ENCODE measurements at places on chromosomes 16 and 17. TPM values are rescaled to one million over a fixed set of nuclear protein-coding genes. Genes with fewer than 3 reads are reported as not detected.

The PRSS27 gene
- total RNA-seq, result 1.4 TPM

The PER1 gene
- total RNA-seq, result 129 TPM

The ERN2 gene
- not detected for total RNA-seq

The ZP2 gene
- not detected for total RNA-seq

The SDK2 gene
- total RNA-seq, result 3.2 TPM

The RASD1 gene
- total RNA-seq, result 0.54 TPM

The LRRC46 gene
- total RNA-seq, result 0.67 TPM

The KCTD19 gene
- total RNA-seq, result 3.0 TPM

The MCRIP1 gene
- total RNA-seq, result 56.5 TPM

The MILR1 gene
- total RNA-seq, result 2.3 TPM

The FDXR gene
- 20.0 TPM for total RNA-seq

The SGCA gene
- 0.34 TPM for total RNA-seq

The TMC5 gene
- not detected for total RNA-seq

The CX3CL1 gene
- total RNA-seq, result not detected

The PSMD7 gene
- total RNA-seq, result 103 TPM

The POLR3K gene
- 52.6 TPM for total RNA-seq

The CDH1 gene
- total RNA-seq, result 0.54 TPM

The ITGAL gene
- total RNA-seq, result 285 TPM

The ALDOA gene
- 3,081 TPM for total RNA-seq

The CES3 gene
- total RNA-seq, result 2.1 TPM

The HASPIN gene
- total RNA-seq, result 20.7 TPM

The CPHXL2 gene
- total RNA-seq, result not detected

The SKAP1 gene
- 73.9 TPM for total RNA-seq

The ALDH3A2 gene
- total RNA-seq, result 17.6 TPM

The AATK gene
- 0.63 TPM for total RNA-seq

The KRT14 gene
- total RNA-seq, result not detected

The TEKT1 gene
- total RNA-seq, result not detected

The LITAFD gene
- not detected for total RNA-seq

The TACO1 gene
- total RNA-seq, result 27.0 TPM

The CTRB1 gene
- total RNA-seq, result not detected

The CACNG3 gene
- not detected for total RNA-seq

The SEZ6L2 gene
- total RNA-seq, result 0.13 TPM

The FZD2 gene
- total RNA-seq, result 0.16 TPM

The NRN1L gene
- total RNA-seq, result 0.83 TPM

The DPEP3 gene
- total RNA-seq, result 0.16 TPM

The ZCCHC14 gene
- total RNA-seq, result 5.9 TPM

The SLC22A31 gene
- total RNA-seq, result 0.16 TPM

The COX6A2 gene
- total RNA-seq, result not detected

The CCL11 gene
- not detected for total RNA-seq

The GRAPL gene
- 5.1 TPM for total RNA-seq

The CCL8 gene
- not detected for total RNA-seq

The CLDN6 gene
- not detected for total RNA-seq

The EVI2A gene
- total RNA-seq, result 37.0 TPM

The EVPLL gene
- total RNA-seq, result not detected

The PIRT gene
- not detected for total RNA-seq

The GPR179 gene
- total RNA-seq, result not detected

The MYH2 gene
- not detected for total RNA-seq

The KRT12 gene
- not detected for total RNA-seq

The HP gene
- not detected for total RNA-seq

The MEOX1 gene
- total RNA-seq, result 0.47 TPM

The GSG1L2 gene
- not detected for total RNA-seq

The USP32 gene
- 26.5 TPM for total RNA-seq

The CES5A gene
- not detected for total RNA-seq

The NUPR1 gene
- not detected for total RNA-seq

The NKD1 gene
- 3.6 TPM for total RNA-seq

Measured in activated CD8-positive, alpha-beta T cell treated with anti-CD3 and anti-CD28 coated beads for 36 hours (primary cell).